Osteoblast (primary cell): ENCODE measurements at places on chromosomes 2 and 18. TPM values are rescaled to one million over a fixed set of nuclear protein-coding genes. Genes with fewer than 3 reads are reported as not detected.

- no peak overlapping the region for H3K27ac ChIP-seq
- no peak overlapping the region for H3K4me3 ChIP-seq
- no peaks in the 10 kb centered on the region for H3K4me1 ChIP-seq
- H3K27me3 ChIP-seq: no peaks in the 10 kb centered on the region
- H3K36me3 ChIP-seq: no peaks in the 10 kb centered on the region
- DNase-seq: no peak
Measured at GRCh38 chr2:164852086-164852485, 10.5 kb upstream of the COBLL1 start.

- H3K27me3 ChIP-seq: no peaks in the 10 kb centered on the region
- DNase-seq: no peak
- no peaks in the 10 kb centered on the region for H3K36me3 ChIP-seq
- H3K4me3 ChIP-seq: no peak overlapping the region
Measured at GRCh38 chr2:179664972-179665812, 196.2 kb downstream of the ZNF385B start.

- no peak for DNase-seq
- peaks cover 28% of the 10 kb centered on the region for H3K36me3 ChIP-seq
- H3K4me3 ChIP-seq: no peak overlapping the region
Measured at GRCh38 chr18:57555134-57555533, 31.4 kb downstream of the FECH start.

GRCh38 chr18:59718108-59718463 lies 20.9 kb upstream of the CCBE1 start:
- H3K4me1 ChIP-seq: peaks cover 52% of the 10 kb centered on the region
- peak overlapping the region; percentile 81 for H3K27ac ChIP-seq
- DNase-seq: peak; percentile 91
- H3K27me3 ChIP-seq: no peaks in the 10 kb centered on the region

GRCh38 chr2:216151313-216152025 lies 42.3 kb downstream of the XRCC5 start:
- H3K4me3 ChIP-seq: no peak overlapping the region
- H3K27ac ChIP-seq: no peak overlapping the region
- H3K36me3 ChIP-seq: peaks cover 85% of the 10 kb centered on the region
- no peak for DNase-seq
- no peaks in the 10 kb centered on the region for H3K27me3 ChIP-seq
- no peaks in the 10 kb centered on the region for H3K4me1 ChIP-seq

GRCh38 chr2:176454893-176455815 lies 185.9 kb downstream of the MTX2 start:
- peak; percentile 37 for DNase-seq
- H3K4me3 ChIP-seq: no peak overlapping the region
- no peaks in the 10 kb centered on the region for H3K27me3 ChIP-seq
- H3K4me1 ChIP-seq: peaks cover 18% of the 10 kb centered on the region

GRCh38 chr2:197284956-197285355 lies 25.6 kb downstream of the ANKRD44 start:
- H3K27me3 ChIP-seq: no peaks in the 10 kb centered on the region
- DNase-seq: no peak
- H3K36me3 ChIP-seq: no peaks in the 10 kb centered on the region
- no peak overlapping the region for H3K27ac ChIP-seq
- H3K4me3 ChIP-seq: no peak overlapping the region

DNA sequence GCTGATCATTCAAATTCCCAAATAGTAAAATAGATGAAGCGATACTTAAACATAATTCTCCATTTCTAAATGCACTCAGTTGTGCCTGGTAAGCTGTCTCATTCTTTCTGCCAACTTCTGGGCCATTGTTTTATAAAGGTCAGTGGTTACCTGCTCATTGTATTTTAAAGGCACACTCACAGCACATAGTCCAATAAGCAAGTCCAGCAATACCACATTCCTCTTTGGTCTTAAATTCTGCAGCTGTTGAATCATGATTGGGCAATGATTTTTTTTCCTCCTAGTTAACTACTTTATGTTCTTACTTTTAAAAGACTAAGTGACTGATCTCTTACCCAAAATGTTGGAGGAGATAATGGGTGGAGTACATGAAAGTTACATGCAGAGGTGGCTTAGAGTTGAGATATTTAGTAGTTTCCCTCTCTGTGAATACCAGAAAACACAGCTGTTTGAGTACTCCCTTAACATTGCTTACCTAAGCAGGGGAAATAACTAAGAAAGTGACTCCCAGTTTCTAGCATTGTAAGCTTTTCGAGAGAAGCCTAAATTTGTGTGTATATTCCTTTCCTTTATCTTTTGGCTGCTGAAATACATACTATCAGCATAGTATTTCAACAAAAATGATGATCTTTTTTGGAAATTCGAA lies 220.7 kb downstream of the CAMKMT start:
- no peaks in the 10 kb centered on the region for H3K27me3 ChIP-seq
- H3K4me1 ChIP-seq: peaks cover 10% of the 10 kb centered on the region
- no peak overlapping the region for H3K4me3 ChIP-seq
- DNase-seq: peak; percentile 43
- no peak overlapping the region for H3K27ac ChIP-seq
- no peaks in the 10 kb centered on the region for H3K36me3 ChIP-seq

DNA sequence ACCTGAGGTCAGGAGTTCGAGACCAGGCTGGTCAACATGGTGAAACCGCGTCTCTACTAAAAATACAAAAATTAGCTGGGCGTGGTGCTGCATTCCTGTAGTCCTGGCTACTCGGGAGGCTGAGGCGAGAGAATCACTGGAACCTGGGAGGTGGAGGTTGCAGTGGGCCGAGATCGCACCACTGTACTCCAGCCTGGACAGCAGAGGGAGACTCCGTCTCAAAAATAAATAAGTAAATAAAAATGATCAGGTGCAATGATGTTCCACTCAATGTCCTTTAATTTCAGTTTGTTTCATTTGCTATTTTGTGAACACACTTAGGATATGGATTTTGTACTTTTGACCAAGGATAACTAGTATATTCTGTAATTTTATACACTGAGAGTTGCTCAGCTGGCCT lies 9.3 kb downstream of the HADHA start:
- no peak overlapping the region for H3K4me3 ChIP-seq
- H3K36me3 ChIP-seq: peaks cover 70% of the 10 kb centered on the region
- H3K27me3 ChIP-seq: no peaks in the 10 kb centered on the region
- no peak overlapping the region for H3K27ac ChIP-seq
- no peak for DNase-seq

DNA sequence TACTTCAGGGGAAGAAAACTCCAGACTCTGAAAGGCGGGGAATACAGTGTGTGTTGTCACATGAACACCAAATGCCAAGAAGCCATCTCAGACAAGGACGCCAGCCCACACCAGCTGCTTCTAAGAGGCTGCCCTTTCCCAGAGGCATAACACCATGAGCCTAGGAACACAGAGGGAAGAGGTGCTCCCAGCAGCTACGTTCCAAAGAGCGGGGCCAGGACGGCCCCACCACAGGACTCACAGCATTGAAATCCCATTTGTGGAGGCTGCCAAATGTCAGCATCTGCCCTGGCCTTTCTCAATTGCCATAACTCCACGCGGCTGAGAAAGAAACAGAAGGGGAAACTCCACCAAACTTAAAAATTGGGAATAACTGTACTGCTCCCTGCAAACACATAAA lies 20.1 kb upstream of the ID2 start:
- peaks cover 19% of the 10 kb centered on the region for H3K4me1 ChIP-seq
- no peaks in the 10 kb centered on the region for H3K36me3 ChIP-seq
- H3K27ac ChIP-seq: no peak overlapping the region
- no peak overlapping the region for H3K4me3 ChIP-seq

DNA sequence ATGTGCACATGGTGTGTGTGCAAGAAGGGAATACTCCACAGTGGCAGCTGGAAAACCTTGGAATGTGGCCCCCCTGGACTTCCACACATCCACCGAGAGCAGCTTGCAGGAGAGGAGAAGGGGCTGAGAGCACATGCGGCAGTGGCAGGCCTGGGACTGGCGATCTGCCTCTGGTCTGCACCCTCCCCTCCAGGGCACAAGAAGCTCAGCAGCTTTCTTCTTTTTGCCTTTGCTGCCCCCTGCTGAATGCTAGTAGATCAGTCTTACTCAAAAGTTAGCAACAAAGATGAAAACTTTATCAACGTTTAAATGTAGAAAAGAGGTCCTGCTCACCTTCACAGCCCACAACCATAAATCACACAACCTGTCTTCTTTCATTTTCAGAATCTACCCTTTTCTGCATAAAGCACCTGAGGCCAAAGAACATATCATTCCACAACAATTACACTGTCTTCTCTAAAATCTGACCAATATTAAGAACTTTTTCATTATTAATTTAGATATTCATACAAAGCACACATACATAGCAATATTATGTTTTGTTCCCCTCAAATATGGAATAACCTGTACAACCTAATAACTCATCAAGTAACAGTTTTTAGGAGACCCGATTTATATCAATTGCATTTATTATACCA lies 34.6 kb downstream of the TGFBRAP1 start:
- peak; percentile 80 for DNase-seq
- H3K4me1 ChIP-seq: peaks cover 8% of the 10 kb centered on the region
- no peak overlapping the region for H3K27ac ChIP-seq
- peaks cover 45% of the 10 kb centered on the region for H3K36me3 ChIP-seq
- no peaks in the 10 kb centered on the region for H3K27me3 ChIP-seq

DNA sequence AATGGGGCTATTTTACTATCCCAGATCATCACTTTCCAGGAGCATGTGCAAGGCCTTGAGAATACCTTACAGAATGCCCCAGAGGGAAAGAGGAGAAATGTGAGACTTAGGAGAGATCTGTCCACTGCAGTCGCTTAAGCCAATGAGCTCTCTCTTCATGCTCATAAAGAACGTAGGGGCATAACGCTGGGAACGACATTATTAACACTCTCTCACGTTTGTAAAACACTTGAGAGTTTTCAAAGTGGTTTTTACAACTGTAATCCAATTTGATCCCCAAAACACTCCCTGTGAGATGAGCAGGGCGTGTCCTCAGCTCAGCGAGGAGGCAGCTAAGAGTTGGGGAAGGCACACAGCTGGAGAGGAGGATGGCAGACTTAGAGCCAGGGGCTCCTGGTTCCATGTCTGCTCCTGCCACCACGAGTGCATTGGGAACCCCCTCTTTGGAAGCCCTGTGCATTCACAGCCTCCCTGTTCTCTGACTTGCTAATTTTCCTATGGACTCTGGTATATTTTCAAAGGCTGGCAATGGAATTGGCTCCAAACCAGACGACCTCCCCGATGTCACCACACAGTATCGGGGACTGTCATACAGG lies 97.4 kb downstream of the PLB1 start:
- no peaks in the 10 kb centered on the region for H3K27me3 ChIP-seq
- H3K4me3 ChIP-seq: no peak overlapping the region
- no peaks in the 10 kb centered on the region for H3K36me3 ChIP-seq
- H3K4me1 ChIP-seq: peaks cover 14% of the 10 kb centered on the region

DNA sequence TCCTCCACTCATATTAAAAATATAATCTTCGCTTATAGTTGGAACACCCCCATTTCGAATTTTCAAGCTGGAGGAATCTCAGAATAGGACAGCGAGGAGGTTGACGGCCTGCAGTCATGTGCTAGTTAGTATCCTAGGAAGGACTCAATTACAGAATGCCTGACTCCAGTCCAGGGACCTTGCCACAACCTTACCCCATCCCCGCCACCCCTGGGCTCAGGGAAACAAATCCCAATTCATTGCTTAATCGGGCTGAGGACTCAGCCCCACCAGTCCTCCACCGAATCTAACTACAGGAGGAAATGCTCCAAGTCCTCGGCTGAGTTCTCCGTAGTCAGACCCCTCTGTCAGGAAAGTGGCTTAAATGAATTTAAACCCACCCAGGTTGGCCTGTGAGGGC lies 31.7 kb upstream of the ZBTB7C start:
- DNase-seq: no peak
- H3K4me3 ChIP-seq: peak overlapping the region; percentile 45
- H3K4me1 ChIP-seq: peaks cover 18% of the 10 kb centered on the region
- H3K36me3 ChIP-seq: no peaks in the 10 kb centered on the region

DNA sequence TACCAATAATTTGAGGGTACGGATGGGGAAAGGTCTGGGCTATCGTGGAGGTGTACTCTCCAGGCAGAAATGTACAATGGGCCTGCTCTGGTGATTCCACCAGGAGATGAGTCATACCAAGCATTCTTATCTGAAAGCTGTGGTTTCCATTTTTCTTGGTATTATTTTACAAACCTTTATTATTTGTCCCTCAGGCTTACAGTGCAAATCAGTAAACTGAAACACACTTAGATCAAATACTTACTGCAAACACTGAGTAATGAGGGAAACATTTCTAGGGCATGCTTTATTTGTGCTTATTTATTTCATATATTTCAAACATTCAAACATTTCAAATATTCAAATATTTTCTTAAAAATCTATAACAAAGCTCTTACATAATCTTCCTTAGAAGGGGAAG lies 319.8 kb downstream of the RND3 start:
- no peak overlapping the region for H3K4me3 ChIP-seq
- H3K36me3 ChIP-seq: no peaks in the 10 kb centered on the region
- peak; percentile 18 for DNase-seq
- H3K27ac ChIP-seq: peak overlapping the region; percentile 60
- no peaks in the 10 kb centered on the region for H3K27me3 ChIP-seq

- no peak for DNase-seq
- no peaks in the 10 kb centered on the region for H3K27me3 ChIP-seq
- no peaks in the 10 kb centered on the region for H3K36me3 ChIP-seq
- H3K4me3 ChIP-seq: no peak overlapping the region
Measured at GRCh38 chr2:64274399-64275173, 130.4 kb upstream of the PELI1 start.

- H3K36me3 ChIP-seq: no peaks in the 10 kb centered on the region
- peaks cover 50% of the 10 kb centered on the region for H3K4me1 ChIP-seq
- DNase-seq: peak; percentile 88
- H3K27ac ChIP-seq: peak overlapping the region; percentile 89
Measured at GRCh38 chr2:152504618-152505017, 169.6 kb downstream of the FMNL2 start.

- peaks cover 17% of the 10 kb centered on the region for H3K27me3 ChIP-seq
- no peak overlapping the region for H3K27ac ChIP-seq
- no peaks in the 10 kb centered on the region for H3K4me1 ChIP-seq
- H3K36me3 ChIP-seq: no peaks in the 10 kb centered on the region
- DNase-seq: no peak
Measured at GRCh38 chr2:208112969-208113368, 11.4 kb downstream of the CRYGD start.

DNA sequence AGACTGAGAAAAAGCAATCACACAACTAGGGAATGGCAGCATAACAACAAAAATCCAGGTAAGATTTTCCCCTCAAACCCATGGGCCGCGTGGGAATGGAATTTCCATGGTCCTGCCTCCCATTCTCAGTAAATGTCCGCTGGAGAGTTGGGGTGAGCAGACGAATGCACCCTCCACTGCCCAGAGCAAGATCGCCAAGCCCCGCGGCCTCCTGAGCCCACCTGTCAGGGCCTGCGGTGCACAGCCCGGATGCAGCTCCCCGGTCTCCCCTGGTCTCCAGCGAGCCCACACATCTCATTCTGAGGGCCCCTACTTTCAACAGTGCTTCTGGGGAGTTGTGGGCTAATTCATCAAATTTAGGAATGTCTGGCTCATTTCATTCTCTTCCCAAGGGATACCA lies 327.4 kb upstream of the HS6ST1 start:
- H3K27me3 ChIP-seq: no peaks in the 10 kb centered on the region
- no peak overlapping the region for H3K4me3 ChIP-seq

- no peak for DNase-seq
- H3K27me3 ChIP-seq: no peaks in the 10 kb centered on the region
- peaks cover 34% of the 10 kb centered on the region for H3K4me1 ChIP-seq
Measured at GRCh38 chr2:239279508-239280295, 121.1 kb downstream of the HDAC4 start.

Gene ITPRIPL1
- 1.4 and 1.8 TPM in 2 replicates for total RNA-seq

Gene MOCOS
- 14.4 and 19.9 TPM in 2 replicates for total RNA-seq

Gene ASB18
- total RNA-seq: under 0.01 TPM in 1 of 2 replicates, not detected in the other

Gene DHRS9
- total RNA-seq: not detected in 2 replicates

Gene DYTN
- total RNA-seq: not detected in 2 replicates

Gene CCDC150
- total RNA-seq: 5.8 and 8.5 TPM in 2 replicates

Gene TNP1
- not detected in 2 replicates for total RNA-seq

Gene CD207
- total RNA-seq: not detected in 2 replicates

Gene HAAO
- total RNA-seq: 0.72 and 1.8 TPM in 2 replicates

Gene CHAC2
- 2.7 and 3.3 TPM in 2 replicates for total RNA-seq

Gene MSH6
- total RNA-seq: 29.2 and 35.8 TPM in 2 replicates

Gene GRP
- total RNA-seq: not detected in 2 replicates

Gene TBC1D8
- 13.4 and 13.8 TPM in 2 replicates for total RNA-seq
